ENCODE measurements at places on chromosomes 16 and 17.
A peak's percentile ranks its signal among the peaks of the same experiment; 100 is the strongest.

DNA sequence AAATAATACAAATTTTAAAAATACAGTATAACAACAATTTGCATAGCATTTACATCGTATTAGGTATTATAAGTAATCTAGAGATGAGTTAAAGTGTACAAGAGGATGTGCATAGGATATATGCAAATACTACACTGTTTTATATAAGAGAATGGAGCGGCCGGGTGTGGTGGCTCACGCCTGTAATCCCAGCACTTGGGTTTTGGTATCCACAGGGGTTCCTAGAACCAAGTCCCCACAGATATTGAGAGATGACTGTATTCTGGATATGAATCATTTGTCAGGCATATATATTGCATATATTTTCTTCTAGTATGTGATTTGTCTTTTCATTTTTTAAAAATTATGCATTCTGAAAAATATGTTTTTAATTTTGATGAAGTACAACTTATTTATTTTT lies 77.5 kb upstream of the MSI2 start:
- DNase-seq: no peak
- no peaks in the 10 kb centered on the region for H3K4me1 ChIP-seq
- peaks cover 19% of the 10 kb centered on the region for H3K27me3 ChIP-seq
- no peak overlapping the region for H3K27ac ChIP-seq

DNA sequence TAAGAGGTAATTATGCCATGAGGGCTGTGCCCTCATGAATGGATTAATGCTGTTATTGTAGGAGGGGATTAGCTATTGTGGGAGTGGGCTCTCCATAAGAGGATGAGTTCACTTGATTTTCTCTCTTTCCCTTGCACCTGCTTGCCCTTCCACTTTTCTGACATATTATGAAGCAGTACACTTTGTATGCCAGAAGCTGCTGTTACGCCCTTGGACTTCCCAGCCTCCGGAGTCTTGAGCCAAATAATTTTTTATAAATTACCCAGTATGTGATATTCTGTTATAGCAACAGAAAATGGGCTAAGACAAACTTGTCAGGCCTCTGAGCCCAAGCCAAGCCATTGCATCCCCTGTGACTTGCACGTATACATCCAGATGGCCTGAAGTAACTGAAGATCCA lies 38.4 kb downstream of the PSMD12 start:
- no peaks in the 10 kb centered on the region for H3K4me1 ChIP-seq
- H3K4me3 ChIP-seq: no peak overlapping the region
- no peak for DNase-seq
- H3K36me3 ChIP-seq: peaks cover 2% of the 10 kb centered on the region

DNA sequence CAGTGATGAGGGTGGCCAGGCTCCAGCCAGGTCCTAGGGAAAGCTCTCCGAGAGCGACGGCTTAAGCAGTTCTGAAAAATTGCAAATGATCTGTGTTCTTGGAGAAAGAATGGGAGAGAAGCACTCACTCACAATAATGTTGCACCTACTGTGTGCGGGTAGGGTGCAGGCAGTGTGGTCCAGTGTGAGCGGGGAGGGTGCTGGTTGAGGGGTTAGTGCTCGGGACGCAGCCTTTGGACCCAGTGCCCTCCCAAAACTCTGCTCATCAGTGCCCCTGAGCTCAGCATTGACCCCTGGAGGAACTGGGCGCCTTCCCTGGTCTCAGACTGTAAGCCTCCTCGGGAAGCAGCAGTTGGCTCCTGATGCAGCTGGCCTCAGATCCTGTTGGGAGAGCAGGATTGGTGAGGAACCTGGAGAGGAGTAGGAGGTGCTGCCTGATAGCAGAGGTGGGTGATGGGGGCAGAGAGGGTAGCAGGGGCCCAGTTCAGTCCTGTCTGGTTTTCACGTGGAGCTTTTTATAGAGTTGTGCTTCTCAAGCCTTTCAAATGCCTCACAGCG lies 23.6 kb upstream of the ZNF750 start:
- H3K36me3 ChIP-seq: peaks cover 10% of the 10 kb centered on the region
- peak overlapping the region; percentile 98 for H3K27ac ChIP-seq
- H3K4me1 ChIP-seq: peaks cover 57% of the 10 kb centered on the region

- H3K36me3 ChIP-seq: peaks cover 14% of the 10 kb centered on the region
- H3K4me1 ChIP-seq: peaks cover 35% of the 10 kb centered on the region
- no peak for DNase-seq
- no peak overlapping the region for H3K27ac ChIP-seq
- no peak overlapping the region for H3K4me3 ChIP-seq
- H3K27me3 ChIP-seq: no peaks in the 10 kb centered on the region
Measured at GRCh38 chr17:2176499-2177169, 121.7 kb downstream of the HIC1 start.

DNA sequence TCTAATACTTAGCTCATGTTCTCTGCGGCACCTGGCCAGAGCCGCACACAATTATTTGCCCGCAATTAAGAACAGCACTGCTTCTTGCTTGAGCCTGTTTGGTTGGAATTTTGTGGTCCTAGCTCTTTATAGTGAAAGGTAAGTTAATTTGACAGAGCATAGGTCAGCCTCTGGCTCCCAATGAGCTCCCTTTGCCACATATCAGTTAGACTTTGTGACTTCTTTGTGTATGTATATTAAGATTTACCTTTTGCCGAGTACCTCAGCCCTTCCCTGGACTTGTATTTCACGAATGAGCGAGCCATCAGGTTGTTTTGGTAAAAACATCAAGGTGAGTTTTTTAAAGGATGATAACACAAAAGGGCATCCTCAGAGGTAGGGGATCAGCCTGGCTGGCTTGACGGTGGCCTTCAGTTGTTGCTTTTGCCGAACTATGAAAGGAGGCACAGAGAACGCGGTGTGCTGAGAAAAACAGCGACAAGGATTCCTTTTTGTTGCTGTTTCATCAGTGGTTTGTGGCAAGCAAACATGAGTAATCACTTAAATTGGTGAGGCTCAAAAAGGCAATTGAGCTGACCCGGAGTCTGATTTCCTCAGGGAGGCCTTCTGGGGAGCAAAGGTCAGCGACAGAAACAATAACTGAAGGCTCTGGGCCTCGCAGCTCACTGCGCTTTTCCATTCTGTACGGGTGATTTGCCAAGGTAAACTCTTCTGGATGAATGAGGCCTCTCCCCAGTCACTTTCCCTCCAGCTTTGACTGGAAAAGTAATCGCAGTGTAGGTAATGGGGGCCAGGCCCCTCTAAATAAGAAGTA lies 163.6 kb downstream of the HS3ST3A1 start:
- H3K36me3 ChIP-seq: no peaks in the 10 kb centered on the region
- H3K4me3 ChIP-seq: no peak overlapping the region
- no peaks in the 10 kb centered on the region for H3K4me1 ChIP-seq
- H3K27me3 ChIP-seq: peaks cover 9% of the 10 kb centered on the region

DNA sequence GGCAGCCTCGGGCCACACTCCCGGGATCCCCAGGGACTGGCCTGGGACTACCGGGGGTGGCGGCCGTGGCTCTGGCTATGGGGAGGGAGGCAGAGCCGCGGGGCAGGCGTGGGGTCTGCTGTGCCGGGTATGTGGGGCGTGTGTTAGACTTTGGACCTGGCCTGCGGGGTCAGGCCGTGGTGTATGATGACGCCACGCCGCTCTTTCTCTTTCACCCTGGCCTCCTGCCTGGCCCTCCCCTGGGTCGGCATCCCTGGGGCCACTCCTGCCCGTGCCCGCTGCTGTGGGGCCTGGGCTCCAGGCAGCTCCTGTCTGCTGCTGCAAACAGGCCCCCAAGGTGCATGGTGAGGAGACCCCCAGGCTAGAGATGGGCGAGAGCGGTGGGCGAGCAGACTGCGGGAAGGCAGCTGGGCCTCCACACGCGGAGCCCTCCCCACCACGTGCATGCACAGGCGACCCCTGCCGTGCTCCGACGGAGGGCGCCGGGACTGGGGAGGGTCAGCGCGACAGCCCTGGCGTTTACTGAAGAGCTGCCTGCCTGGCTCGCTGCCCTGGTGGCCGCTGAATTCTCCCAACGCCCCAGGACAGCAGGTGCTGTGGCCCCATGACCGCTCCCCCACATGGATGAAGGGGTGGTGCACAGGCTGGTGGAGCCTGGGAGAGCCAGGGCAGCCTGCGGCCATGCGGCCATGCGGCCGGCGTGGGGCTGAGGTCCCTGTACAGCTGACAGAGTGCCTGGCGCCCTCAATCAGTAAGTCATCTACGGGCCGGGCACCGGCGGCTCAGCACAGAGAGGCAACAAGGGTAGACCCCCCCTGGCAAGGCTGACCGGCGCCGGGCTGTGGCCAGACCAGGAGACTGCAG lies 16.0 kb downstream of the CAPN15 start:
- peaks cover 4% of the 10 kb centered on the region for H3K4me1 ChIP-seq
- DNase-seq: no peak
- H3K27me3 ChIP-seq: no peaks in the 10 kb centered on the region
- H3K36me3 ChIP-seq: peaks cover 5% of the 10 kb centered on the region
- H3K4me3 ChIP-seq: no peak overlapping the region

DNA sequence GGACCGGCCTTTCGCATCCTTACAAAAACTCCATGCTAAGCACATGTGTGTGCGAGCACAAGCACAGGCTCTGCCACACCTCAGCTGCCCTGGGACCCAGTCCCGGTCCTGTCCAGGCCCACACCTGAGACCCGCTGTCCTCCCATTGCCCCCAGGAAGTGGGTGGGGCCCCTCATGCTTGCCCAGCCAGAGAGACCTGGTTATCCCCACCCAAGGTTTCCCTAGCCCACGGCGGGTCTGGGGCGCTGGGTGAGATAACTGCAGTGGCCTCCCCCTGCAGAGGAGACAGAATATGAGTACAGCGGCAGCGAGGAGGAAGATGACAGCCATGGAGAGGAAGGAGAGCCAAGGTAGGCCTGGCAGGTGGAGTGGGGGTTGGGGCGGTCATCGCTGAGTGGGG lies 12.5 kb upstream of the C17orf107 start:
- H3K27ac ChIP-seq: no peak overlapping the region
- peaks cover 6% of the 10 kb centered on the region for H3K4me1 ChIP-seq
- H3K4me3 ChIP-seq: no peak overlapping the region
- no peak for DNase-seq
